ENCODE measurements at places on chromosomes 16 and 17.

GRCh38 chr16:15051387-15051951, 4.4 kb downstream of the NTAN1 start:
- DNase-seq: no peak

DNA sequence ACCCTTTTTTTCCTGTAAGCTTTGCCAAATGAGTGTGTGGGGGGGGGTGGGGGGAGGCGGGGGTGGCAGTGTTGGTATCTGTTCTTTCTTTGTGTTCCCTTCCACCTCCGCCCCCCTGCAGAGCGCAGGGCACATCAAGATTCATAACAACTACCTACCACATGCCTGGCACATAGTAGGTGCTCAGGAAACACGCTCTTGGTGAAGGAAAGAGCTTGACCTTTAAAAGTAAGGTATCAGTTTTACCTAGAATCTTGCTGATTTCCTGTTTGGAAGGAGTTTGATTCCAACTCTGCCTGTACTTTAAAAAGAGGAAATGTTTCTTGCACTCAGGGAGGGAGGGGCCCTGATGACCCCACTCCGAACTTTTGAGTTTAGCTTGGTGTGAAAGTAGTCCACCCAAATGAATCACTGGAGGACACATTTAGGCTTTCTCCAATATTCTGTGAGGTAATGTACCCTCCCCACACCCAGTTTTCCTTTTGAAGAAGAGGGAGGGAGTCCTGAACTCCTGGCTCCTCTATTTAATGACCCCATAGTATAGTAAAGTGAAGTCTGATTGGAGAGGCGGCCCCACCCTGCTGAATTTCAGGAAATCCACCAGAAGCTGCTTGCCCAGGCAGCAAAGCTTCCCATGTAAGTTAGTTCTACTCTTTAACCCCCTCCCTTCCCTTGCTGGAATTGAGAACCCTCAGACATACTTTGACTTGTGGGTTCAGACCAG, 560 bp upstream of the FAM20A start:
- DNase-seq: no peak

- no peak for DNase-seq
Measured at GRCh38 chr16:87955302-87956097, 4.3 kb downstream of the BANP start.

- no peak for DNase-seq
Measured at GRCh38 chr17:33888455-33888854, 366.6 kb upstream of the CCL2 start.

- no peak for DNase-seq
Measured at GRCh38 chr16:23899869-23900268, 64.1 kb downstream of the PRKCB start.

- no peak for DNase-seq
Measured at GRCh38 chr16:86126891-86127290, 227.9 kb downstream of the IRF8 start.

GRCh38 chr16:1871974-1872635, at the start of gene MEIOB:
TSS of gene MEIOB (minus strand) at chr16:1872164. CDS start at chr16:1868175, 3,989 bp downstream.
- peak; percentile 53 for DNase-seq
